ENCODE measurements at places on chromosomes 13 and 19. TPM values are rescaled to one million over a fixed set of nuclear protein-coding genes. Genes with fewer than 3 reads are reported as not detected.

Gene KLK14
- not detected for polyA plus RNA-seq

Gene RCBTB2
- 57.1 TPM for polyA plus RNA-seq

Gene N4BP2L2
- 130 TPM for polyA plus RNA-seq

Gene KLF1
- polyA plus RNA-seq: 0.40 TPM

Gene KCNC3
- polyA plus RNA-seq: 27.5 TPM

Gene ZNF66
- 4.5 TPM for polyA plus RNA-seq

Gene SPACA7
- polyA plus RNA-seq: not detected

Gene SYNE4
- 12.5 TPM for polyA plus RNA-seq

Gene TBXA2R
- polyA plus RNA-seq: 2.3 TPM

Gene AMH
- 3.8 TPM for polyA plus RNA-seq

Gene CBARP
- polyA plus RNA-seq: 2.5 TPM

Gene MYO1F
- 13.3 TPM for polyA plus RNA-seq

Gene CASP14
- not detected for polyA plus RNA-seq

- DNase-seq: no peak
Measured at GRCh38 chr19:35760711-35761349, 2.9 kb downstream of the PROSER3 start.

GRCh38 chr19:29338480-29338879, 125.5 kb upstream of the UQCRFS1 start:
- DNase-seq: no peak

- no peak for DNase-seq
Measured at GRCh38 chr13:50033725-50034124, 18.5 kb downstream of the KCNRG start.

GRCh38 chr19:39197808-39198207, 1.0 kb downstream of the NCCRP1 start:
- DNase-seq: no peak

- no peak for DNase-seq
Measured at GRCh38 chr13:107450931-107451330, 764.4 kb downstream of the LIG4 start.

DNA sequence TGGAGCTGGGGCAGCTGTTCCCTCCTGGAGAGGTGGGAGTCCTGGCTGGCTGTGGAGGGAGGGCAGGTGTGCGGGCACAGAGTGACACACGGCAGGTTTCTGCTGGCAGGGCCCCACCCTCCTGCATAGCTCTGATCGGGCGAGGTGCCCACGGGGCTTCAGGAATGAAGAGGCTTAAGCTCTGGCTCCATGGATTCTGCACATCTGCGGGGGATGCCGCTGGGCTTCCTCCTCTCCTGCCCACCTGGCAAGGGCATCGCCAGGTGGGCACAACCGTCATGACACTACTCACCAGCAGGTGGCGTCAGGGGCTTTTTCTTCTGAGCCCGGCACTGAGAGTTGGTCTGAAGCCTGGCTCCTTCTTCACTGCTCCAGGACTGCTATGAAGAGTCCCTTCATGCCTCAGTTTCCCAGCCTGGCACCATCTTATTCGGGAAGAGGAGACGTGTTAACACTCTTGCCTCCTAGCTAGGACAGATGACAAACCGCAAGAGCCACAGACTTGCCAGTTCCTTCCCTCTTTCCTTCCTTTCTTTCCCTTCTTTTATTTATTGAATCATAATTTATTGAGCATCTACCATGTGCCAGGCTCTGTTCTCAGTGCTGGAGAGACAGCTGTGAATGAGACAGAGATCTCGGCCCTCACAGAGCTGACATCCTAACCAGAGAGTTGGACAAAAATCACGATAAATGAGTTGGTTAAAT, 15.2 kb upstream of the PAK4 start:
- no peak for DNase-seq

GRCh38 chr13:24149246-24150032, 11.1 kb upstream of the SPATA13 start:
- no peak for DNase-seq

GRCh38 chr19:49200238-49200862, 42.8 kb downstream of the TRPM4 start:
- no peak for DNase-seq

- DNase-seq: no peak
Measured at GRCh38 chr19:52307275-52307674, 10.3 kb downstream of the ZNF480 start.
